ENCODE measurements at places on chromosomes 16 and 17.
A peak's percentile ranks its signal among the peaks of the same experiment; 100 is the strongest.

DNA sequence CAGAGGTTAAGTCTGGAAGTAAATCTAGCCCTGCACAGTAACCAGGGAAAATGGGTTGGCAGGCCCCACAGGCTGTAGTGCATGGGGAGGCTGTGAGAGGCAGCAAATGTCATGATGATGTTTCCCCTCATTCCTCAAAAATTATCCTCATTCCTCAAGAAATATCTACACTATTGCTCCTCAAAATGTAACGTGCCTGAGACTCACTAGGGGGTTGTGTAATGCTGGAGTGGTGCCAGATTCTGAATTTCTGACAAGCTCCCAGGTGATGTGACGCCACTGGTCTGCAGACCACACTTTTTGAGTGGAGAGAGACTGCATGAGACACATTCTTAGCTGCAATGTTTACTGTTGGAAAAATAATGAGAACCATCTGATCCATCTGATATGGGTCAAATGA, 1.2 kb upstream of the MPP3 start:
- DNase-seq, result no peak

- no peak for DNase-seq
Observed at GRCh38 chr17:15658296-15658695, 25.8 kb downstream of the TRIM16 start.

- DNase-seq, result no peak
Observed at GRCh38 chr17:28154214-28154613, 111.7 kb downstream of the NLK start.

GRCh38 chr17:31559584-31560501, 168.4 kb downstream of the RAB11FIP4 start:
- DNase-seq, result no peak

- no peak for DNase-seq
Observed at GRCh38 chr16:85935391-85935973, 36.5 kb downstream of the IRF8 start.

DNA sequence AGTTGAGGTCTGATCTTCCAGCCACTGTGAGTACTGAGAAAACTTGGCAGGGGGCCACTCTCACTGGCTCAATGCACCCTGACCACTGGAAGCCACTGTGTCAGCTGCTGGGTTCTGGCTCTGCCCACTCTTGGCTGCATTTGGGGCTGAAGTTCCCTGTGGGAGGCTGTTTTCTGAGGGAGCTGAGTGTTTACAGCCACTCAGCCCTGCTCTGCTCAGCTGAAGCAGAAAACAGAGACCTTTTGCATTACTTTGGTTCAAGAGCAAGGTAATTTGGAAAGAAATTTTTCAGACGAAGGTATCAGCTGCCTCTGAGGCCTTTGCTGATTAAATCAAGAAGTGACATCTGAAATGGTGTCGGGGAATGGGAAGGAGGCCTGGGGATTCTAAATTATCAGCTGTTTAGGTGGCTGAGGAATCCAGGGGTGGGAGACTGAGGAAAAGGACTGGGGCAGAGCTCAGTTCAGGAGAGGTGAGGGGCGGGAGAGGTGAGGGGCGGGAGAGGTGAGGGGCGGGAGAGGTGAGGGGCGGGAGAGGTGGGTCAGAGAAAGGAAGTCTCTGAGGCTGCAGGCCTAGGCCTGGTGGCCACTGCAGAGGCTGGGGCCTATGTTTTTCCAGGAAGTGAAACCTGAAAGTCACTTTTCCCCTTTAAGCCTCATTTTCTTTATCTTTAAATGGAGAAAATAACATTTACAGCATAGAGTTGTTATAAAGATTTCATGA, at the start of gene ACSM5:
TSS of gene ACSM5 (plus strand) at position 137 of the 723 bp plus-strand sequence. CDS start 1,951 bp downstream, outside the sequence.
- DNase-seq, result no peak

DNA sequence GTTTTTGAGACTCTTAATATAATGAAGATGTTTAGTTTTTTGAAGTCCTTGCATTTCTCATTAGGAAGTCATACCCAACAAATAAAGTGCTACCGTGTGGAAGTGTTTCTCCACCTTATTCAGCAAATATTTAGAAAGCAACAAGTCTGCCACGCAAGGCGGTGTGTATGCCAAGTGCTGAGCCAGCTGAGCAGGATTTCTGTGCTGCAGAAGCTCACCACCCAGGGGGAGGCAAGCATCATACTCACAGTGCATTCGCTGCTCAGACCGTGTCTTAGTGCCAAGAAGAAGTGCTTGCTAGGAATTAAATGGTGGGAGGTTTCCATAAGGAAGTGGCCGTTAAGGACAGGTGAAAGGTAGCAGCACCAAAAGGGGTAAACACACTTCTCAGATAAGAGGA, 111.2 kb downstream of the ARHGAP44 start:
- DNase-seq, result no peak

DNA sequence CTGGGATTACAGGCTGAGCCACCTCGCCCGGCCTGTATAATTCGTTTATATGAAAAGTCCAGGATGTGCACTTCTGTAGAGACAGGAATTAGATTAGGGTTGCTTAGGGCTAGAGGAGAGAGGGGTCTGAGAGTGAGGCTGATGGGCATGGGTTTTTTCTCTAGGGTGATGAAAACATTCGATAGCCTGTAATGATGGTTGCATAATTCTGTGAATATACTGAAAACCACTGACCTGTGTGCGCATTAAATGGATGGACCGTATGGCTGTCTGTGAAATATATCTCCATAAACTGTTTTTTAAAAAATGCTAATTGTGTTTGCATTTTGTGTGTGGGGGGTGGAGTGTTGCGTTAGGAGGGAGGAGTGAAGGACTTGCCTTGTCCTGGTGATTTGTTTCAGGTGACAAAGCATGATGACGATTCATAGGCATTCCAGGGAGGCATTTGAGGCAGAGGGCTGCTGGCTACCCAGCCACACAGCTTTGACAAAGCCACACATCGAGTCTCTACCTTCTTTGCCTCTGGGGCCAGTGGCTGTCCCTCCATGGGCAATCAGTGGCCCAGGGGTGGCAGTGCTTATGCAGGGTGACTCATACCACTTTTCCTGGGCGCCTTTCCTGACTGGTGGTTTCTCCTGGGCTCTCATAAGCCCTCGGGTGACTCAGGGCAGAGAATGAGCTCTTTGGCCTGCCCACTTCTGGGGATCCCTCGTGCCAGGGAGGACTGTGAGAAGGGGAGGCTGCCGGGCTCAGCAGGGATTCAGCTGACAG, 148.5 kb upstream of the WSCD1 start:
- DNase-seq, result no peak

GRCh38 chr17:74213861-74214391, 555 bp downstream of the TTYH2 start:
- peak; percentile 11 for DNase-seq

DNA sequence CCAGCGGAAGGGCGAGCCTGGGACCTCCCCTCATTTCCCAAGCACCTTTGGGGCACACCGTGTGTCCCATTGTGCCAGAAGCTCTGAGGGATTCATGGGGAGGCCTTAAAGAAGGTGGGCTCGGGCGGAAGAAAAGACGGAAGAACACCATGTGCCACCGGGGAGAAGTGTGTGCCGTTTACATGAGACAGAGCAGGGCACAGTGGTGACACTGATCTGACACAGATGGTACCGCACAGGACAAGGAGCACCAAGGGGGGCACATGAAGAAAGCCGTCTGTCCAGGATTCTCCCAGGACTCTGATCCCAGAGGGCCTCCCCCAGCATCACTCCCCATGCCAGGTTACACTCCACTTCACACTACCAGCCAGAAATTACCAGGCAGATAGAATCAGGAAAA, 128.7 kb upstream of the CHMP6 start:
- no peak for DNase-seq

GRCh38 chr17:50861822-50862528, 4.2 kb downstream of the TOB1 start:
- DNase-seq, result no peak

- DNase-seq, result peak; percentile 44
Observed at GRCh38 chr17:43546319-43547188, at the start of gene ETV4. TSS of gene ETV4 (minus strand) at chr17:43546340. CDS start at chr17:43545617, 723 bp downstream.

- DNase-seq, result no peak
Observed at GRCh38 chr17:31684901-31685300, 174.1 kb downstream of the COPRS start.

- DNase-seq, result no peak
Observed at GRCh38 chr16:4994719-4995434, 36.7 kb downstream of the SEC14L5 start.

DNA sequence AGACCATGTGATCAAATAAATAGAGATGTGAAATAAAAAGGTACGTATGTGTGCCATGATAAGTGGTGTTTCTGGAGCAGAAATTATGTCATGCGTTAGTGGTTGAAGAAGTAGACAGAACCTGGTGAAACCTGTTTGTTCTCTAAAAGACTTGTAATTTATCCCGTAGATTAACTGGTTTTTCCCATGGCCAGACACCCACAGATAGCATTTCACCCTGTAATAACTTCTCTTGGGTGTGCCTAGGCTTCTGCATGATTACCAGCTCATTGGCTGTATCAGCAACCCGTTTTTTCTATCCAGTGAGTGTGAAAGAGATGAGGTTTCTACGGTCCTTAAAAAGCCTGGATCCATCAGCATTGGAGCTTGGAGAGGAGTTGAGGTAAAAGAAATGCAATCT, 471.3 kb downstream of the NPIPA7 start:
- no peak for DNase-seq

DNA sequence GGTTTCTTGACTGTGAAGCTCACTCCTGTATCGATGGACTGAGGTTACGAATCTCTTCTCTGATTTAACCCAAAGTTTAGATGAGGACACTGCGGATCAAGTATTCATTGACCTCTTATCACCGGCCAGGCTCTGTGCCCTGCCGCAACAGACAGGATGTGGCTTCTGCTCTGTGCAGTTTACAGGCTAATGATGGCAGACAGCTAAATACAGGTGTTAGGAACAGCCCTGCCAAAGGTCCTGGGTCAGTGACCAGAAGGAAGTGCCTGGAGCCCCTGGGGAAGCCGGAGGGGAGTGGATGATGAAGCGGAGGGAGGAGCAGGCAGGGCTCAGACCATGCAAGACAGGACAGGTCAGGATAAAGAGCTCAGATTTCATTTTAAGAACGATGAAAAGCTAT, 44.4 kb downstream of the HAPSTR1 start:
- no peak for DNase-seq

GRCh38 chr17:74972107-74972972, at the start of gene HID1:
TSS of gene HID1 (minus strand) at chr17:74972759. CDS start at chr17:74972656, 103 bp downstream.
- DNase-seq, result no peak

- no peak for DNase-seq
Observed at GRCh38 chr17:59332749-59333377, 1.4 kb downstream of the YPEL2 start.

- no peak for DNase-seq
Observed at GRCh38 chr17:33451221-33451620, 158.1 kb upstream of the ASIC2 start.

DNA sequence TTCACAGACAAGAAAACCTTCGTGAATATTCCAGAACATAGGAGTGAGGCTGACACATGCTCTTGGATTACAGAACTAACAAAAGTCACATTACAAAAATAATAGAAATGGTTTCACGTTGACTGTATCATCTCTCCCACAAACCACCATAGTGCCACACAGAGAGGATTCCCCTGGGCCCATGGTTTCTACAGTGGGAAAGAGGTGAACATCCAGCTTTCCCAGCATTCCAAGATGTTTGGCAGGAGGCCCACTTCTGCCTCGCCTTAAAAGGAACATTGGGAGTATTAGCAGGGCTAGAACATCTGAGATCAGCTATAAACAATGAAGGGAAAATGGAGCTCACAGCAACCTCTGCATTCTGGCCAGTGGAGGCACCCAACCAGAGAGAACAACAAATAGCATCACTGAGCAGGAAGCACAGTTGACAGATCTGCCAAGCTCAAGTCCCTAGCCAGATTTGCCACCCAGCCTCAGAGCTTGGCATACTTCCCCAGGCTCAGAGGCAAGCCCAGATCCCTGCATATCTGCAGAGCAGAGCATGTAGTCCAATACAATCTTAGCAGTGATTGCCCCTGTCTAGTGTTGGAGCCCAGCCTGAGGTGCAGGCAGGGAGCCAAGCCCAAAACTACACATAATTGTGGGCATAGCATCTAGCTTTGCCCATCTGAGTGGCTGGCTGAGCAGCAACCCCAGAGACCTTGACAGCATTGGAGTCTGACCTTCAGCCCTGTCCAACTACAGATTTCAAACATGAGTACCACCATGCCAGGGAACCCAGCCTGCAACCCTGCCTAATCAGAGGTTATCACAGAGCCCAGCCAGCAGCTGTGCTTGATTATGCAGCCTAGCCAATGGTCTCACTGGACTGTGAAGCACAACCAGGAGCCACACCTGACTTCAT, 260.4 kb downstream of the CEP112 start:
- DNase-seq, result no peak

DNA sequence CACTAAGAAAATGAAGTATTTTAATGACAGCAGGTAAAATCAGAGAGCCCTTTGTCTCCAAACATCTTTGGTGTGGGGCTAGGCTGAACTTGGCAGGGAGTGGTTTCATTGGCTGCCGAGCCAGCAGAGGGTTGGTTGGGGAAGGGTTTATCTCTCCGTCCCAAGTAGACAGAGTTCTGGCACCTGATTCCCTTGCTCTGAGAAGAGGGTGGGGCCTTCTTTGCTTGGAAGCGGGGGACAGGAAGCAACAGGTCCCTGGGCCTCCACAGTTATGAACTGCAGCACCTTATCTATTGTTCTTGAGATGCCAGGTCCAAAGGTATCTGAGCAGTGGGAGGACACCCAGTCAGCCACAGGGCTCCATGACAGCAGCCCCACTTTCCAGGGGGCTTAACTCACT, 12.3 kb upstream of the CDH1 start:
- DNase-seq, result no peak

DNA sequence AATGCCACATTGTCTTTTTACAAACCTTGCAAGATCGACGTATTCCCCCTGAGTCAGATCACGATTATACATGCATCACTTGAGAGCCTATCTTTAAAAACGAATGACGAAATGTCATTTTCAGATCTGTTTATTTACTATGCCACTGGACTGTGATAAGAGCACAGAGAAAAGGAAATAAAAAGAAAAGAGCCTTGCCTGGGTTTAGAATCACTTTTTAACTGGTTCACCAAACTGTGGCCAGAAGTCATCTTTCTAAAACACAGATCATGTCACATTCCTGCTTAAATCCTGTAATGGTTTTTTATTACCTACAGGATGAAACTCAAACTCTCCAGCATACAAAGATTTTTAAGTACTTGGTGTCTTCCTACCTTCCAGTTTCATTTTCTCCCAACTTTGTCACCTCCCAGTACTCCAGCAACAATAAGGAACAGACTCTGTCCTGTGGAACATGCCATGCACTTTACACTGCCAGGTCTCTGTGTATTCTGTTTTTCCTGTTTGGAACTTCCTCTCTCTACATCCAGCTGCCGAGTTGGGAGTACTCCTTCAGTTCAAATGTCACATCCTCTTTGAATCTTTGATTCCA, 91.5 kb downstream of the SNX11 start:
- DNase-seq, result no peak

- DNase-seq, result no peak
Observed at GRCh38 chr17:4393806-4394205, 27.3 kb upstream of the UBE2G1 start.

DNA sequence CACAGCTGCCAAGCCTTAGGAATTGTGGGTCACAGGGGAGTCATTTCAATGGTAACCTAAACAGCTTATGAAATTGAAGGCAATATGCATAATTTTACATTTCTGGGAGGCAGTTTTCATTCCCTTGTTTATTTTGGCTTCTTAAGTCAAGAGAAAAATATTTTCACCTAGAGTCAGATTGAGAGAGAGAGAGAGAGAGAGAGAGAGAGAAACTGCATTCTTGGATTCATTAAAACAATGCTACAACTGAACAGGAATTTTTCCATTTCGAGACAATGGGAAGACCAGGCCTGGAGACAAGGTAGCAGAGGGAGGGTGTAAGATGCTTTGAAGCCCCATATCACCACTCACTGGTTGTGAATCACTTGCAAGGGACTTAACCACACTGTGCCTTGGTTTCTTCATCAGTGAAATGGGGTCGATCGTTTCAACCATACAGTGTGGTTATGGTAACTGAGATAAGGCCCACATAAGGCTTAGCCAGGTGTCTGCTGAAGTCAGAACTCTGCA, 224.7 kb upstream of the IRX3 start:
- no peak for DNase-seq
